ENCODE measurements at places on chromosomes 7 and 10.
A peak's percentile ranks its signal among the peaks of the same experiment; 100 is the strongest.

DNA sequence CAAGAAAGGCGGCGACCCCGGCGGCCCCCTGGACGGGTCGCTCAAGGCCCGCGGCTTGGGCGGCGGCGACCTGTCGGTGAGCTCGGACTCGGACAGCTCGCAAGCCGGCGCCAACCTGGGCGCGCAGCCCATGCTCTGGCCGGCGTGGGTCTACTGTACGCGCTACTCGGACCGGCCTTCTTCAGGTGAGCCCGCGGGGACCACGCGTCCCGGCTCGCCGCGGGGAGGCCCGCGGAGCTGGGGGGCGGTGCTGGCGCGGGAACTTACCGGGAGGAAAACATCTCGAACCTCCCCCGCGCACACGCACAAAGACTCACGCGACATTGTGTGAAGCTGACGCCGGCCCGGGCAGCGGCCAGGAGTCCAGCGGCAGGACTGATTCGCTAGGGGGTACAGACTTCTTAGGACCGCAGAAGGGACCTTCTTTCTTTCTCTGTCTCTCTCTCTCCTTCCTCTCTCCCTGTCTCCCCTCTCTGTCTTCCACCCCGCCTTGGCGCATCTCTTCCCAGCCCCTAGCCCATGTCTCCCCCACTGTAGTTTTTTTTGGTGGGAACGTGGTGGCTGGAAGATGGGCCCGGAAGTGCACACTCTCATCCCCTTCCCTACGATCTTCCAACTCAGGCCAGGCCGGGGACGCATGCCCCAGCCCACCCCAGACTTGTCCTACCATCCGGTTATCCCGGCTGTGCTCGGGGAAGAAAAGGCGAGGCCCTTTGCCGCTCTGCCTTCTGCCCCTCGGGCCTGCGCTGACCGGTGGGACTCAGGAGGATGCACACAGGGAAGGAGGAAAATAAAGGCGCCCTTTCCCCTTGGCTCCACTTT, 1.2 kb downstream of the EN2 start:
- no peak for DNase-seq

- no peak for DNase-seq
Observed at GRCh38 chr10:77899690-77900089, 26.9 kb downstream of the DLG5 start.

DNA sequence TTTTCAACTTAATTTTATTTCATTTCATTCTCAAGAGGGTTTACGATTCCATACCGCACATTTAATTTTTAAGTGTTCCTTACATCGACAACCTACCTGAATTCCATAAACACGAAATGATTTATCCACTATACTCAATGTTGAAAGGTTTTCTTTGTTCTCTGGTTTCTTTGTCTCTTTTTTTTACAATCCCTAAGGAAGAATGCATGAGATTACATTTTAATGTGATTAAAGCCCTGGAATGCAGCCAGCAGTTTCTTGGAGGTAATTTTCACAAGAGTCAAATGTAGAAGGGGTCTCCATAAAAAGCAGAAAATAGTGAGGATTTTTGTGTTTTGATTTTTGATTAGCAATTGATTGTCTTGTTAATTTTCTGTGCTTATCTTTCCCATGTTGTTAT, 59.2 kb upstream of the ADCY1 start:
- no peak for DNase-seq

DNA sequence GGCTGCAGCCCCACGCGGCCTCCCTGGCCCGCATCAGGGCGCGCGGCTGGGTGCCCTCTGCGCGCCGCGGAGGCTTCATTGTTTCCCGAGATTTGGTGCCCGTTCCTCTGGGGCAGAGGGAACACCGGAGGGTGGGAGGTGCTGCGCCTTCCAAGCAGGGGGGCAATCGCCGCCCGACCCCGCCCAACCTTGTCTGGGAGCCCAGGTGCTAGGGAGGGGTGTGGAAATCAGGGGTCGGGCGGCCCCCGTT, 1.0 kb upstream of the NRP1 start:
- DNase-seq, result no peak

DNA sequence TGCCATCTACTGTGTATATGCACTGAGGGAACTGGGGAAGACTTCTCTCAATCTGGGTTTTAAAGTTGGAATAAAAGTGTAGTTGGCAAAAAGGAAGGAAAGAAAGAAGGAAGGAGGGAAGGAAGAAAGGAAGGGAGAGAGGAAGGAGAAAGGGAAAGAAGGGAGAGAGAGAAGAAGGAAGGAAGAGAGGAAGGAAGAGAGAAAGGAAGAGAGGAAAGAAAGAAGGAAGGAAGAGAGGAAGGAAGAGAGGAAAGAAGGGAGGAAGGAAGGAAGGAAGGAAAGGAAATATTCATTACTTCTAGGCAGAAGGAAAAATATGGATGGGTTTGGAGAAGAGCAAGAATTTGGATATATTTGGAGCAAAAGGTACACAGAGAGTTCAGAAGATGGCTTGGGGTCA, 343.6 kb upstream of the AUTS2 start:
- DNase-seq, result no peak

- no peak for DNase-seq
Observed at GRCh38 chr10:20088061-20088701, 271.9 kb downstream of the PLXDC2 start.

GRCh38 chr7:66016131-66016461, 34.1 kb upstream of the GUSB start:
- no peak for DNase-seq

GRCh38 chr10:84706875-84707274, 378.5 kb downstream of the CCSER2 start:
- DNase-seq, result no peak

GRCh38 chr7:112160130-112160770, 45.9 kb downstream of the DOCK4 start:
- no peak for DNase-seq

DNA sequence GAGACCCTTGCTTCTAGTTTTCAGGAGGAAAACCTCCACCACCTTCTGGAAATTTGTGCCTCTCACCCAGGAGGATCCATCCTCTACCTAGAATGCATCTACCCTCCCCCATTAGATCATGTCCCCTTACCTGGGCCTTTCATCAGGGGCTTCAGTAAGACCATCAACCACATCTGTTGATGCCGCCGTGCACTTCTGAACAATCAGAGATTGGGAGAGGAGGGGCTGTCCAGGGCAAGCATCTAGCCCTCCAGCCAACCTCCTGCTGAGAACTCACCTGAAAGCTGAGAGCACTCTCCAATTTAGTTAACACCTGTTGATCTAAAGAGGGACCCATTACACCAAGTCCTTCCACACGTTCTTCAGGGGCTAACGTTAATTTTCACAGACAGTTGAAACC, 57.6 kb upstream of the PIK3CG start:
- DNase-seq, result no peak

GRCh38 chr10:46228563-46229071, 58.2 kb upstream of the ANTXRL start:
- DNase-seq, result peak; percentile 36

GRCh38 chr10:85624511-85624910, 742.1 kb downstream of the GRID1 start:
- no peak for DNase-seq

DNA sequence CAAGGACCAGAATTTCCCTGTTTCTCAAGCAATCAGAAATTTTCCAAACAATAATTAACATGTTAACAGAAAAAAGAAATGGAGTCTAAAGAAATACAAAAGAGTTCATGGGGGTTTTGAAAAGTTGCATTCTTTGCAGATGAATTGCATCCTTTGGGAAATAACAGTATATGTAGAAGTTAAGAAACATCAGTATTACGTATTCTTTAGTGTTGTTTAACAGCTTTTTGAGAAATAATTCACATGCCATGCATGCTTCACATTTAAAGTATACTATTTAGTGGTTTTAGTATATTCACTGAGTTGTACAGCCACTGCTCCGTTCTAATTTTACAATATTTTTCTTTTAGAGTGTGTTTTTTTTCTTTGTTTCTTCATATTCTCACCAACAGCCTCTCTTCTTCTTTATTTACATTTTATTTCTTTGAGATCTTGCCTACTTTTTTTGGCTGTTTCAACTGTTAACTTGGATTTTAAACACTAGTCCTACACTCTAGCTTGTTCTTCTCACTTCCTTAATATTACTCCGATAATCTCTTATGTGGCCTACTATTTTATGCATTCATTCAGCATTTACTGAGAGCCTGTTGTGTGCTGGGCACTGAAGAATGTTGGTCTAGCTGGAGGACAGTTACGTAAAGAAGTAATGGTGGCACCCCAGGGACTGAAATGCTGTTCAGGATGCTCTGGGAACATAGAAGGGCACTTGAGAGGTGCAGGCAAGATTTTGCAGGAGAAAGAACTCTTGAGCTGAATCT, 330.1 kb downstream of the EXOC4 start:
- DNase-seq, result no peak

GRCh38 chr7:29282819-29283414, 88.3 kb downstream of the CHN2 start:
- DNase-seq, result no peak

GRCh38 chr10:124002391-124003069, 90.9 kb downstream of the CHST15 start:
- no peak for DNase-seq

DNA sequence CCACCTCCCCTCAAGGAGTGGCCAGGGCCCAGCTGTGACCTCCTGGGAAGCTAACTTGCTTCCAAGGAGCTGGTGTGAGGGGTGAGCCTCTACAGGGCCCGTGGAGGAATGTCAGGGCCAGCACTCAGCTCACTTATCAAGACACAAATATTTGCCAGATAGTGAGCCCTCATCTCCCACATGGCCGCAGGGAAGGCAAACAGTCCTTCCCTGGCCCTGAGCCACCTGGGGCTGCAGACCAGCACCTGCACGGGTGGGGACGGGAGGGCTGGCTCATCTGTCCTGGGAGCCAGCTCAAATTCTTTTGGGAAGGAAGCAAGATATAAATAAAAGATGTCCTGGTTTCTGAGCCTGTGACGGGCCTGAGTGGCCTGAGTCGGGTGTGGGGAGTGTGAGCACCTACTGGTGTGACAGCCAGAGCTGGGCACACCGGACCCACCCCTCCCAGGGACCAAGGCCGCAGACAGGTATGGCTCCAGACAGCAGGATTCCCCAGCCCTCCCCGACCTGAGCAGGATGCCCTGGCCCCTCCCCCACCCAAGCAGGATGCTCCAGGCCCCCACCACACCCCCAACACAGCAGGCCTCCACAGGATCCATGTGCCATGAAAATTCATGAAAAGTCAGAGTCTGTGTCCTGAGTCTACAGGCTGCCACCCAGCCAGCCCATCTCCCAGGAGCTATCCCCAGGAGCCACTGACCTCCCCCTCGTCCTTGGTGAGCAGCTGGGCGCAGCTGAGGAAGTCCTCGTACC, 148.0 kb downstream of the MAPK8 start:
- DNase-seq, result no peak

All from activated CD4-positive, alpha-beta T cell treated with anti-CD3 and anti-CD28 coated beads for 1 hour (primary cell).